Mesenchymal stem cell (in vitro differentiated cells and primary cell): ENCODE measurements at places on chromosomes 4 and X.
A peak's percentile ranks its signal among the peaks of the same experiment; 100 is the strongest.

DNA sequence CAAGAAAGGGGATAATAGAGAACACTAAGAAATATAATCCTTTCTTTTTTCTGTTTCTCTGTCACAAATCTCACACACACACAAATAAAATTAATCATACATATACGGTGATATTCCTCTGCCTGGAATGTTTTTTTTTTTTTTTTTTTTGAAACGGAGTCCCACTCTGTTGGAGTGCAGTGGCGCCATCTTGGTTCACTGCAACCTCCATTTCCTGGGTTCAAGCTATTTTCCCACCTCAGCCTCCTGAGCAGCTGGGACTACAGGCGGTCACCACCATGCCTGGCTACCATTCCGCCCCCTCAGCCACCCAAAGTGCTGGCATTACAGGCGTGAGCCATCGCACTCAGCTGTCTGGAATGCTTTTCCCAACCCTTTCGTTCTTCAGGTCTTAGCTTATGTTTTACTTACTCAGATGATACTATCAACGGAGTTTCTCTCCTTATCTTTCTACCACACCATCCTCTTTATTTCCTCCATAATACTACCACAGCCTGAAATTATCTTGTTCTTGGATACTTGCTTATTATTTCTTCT is 69.3 kb downstream of the ANKRD17 start:
- DNase-seq, result no peak

DNA sequence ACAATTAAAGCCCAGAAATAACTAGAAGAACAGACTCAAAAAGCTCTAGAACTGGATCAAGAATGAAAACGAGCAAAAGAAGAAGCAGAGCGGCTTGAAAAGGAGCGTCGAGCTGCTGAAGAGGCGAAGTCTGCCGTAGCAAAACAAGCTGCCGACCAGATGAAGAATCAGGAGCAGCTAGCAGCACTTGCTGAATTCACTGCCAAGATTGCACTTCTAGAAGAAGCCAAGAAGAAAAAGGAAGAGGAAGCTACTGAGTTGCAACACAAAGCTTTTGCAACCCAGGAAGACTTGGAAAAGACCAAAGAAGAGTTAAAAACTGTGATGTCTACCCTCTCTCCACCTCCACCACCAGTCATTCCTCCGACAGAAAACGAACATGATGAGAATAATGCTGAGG is 56.1 kb upstream of the PPP4R3C start:
- DNase-seq, result no peak

- no peak for DNase-seq
Observed at GRCh38 chr4:159414305-159414704, 311.4 kb downstream of the RAPGEF2 start.

- DNase-seq, result peak; percentile 37
Observed at GRCh38 chr4:149896432-149896831, 80.8 kb upstream of the IQCM start.

DNA sequence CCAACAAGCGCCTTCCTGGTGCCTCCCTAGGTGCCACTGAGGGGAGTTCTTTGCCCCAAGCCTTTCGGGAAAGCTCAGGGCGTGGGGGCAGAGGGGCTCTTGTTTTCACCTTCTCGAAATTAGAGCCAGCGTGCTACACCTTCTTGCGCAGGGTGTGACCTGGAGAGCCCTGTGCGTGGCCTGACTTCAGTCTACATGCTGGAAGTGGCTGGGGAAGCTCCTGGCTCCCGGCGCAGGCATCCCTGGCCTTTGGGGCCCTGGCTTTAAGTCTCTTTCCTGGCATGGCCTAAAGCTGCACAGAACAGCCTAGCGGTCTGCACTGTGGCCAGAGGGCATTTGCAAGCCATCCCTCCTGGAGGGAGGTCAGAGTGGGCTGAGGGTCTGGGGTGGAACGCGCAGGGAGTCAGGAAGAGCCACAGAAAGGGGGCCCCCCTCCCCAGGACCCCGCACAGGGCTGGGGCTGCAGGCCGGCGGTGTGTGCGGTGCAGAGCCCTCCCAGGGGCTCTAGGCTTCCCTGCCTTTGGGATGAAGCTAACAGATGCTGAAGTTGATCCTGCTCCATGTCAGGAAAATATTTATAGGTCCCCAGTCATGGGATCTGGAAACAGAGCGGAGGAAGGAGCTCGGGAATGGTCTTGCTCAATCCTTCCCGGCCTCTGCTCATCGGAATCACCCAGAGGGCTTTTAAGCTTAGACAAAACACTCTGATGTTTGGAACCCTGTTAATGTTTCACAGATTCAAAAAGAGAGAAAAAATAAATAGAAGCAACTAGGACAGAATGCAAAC is 781 bp upstream of the SPON2 start:
- DNase-seq, result peak; percentile 98

DNA sequence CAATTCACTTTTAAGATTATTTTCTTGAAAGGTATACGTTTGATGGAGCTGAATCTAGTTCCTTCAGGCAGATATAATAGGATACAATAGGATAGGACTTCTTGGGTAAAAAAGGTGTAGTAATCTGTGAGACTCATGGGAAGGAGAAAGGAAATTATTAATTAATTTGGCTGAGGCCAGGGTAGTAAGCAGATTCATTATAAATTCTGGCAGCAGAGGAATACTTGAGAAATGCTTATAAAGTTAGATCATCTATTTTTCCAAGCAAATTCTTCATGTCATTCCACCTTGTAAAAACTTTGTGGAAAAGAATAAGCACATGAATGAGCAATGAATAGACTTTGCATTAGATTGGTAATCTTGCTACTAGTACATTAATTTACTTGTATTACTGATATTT is 46.9 kb downstream of the GYPE start:
- DNase-seq, result no peak

- no peak for DNase-seq
Observed at GRCh38 chr4:119139822-119140252, 4.2 kb downstream of the MYOZ2 start.

DNA sequence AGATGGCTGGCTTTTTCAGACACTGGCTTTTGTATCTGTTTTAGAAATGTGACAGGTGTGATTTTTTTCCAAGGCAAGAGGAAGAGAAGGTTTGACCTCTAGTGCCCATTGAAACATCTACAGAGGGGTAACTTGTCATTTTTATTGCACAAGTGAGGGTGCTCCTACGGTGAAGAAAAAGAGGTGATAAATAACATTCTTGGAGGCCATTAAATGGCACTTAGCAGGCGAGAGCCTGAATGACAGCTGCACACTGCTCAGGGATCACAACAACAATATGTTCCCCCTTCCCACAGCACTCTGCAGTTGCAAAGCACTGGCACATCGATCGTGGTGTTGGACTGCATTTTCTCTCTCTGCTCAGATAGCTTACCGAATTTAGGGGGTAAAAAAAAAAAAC is 22.9 kb downstream of the FAM184B start:
- no peak for DNase-seq

GRCh38 chr4:100118181-100118580 is 72.1 kb downstream of the DDIT4L start:
- no peak for DNase-seq

DNA sequence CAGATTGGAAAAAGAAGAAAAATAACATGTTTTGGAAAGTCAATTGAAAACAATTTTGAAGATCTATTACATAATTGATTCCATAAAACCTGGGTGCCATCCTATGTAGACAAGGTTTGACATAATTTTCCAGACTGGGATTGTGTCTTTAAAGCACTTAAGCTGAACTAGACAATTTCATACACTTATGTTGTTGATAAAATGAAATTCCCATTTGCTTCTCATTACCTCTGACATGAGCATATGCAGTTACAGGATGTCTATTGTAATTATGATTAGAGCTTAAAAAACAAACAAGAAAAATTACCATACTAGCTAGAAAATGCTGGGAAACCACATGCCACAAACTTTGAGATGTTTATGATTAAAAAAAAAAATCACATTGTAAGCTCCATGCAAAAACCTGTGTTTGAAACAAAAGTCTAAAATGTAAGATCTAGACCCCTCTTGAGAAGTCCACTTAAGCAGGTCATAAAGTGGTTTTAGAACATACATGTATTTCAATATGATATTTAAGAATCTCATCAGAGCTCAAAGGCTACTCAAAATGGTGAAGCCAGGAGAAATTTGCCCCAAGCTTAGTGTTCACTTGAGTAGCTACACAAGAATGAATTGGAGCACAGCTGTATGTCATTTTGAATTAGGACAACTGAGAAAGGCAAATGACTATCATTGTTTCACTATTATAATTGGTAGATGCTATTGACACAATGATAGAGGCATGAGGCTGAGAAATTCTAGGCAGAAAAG is 181.1 kb upstream of the PABPC4L start:
- DNase-seq, result no peak

DNA sequence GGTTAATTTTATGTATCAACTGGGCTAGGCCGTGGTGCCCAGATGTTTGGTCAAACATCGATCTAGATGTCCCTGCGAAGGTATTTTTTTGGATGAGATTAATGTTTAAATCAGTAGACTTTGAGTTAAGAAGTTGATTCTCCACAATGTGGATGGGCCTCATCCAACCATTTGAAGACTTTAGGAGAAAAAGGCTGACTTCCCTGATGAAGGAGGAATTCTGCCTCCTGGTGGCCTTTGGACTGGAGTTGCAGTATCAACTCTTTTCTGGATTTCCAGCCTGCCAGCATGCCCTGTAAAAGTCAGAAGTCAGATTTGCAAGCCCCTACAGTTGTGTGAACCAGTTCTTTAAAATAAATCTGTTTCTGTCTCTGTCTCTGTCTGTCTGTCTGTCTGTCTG is 91.4 kb downstream of the STK32B start:
- peak; percentile 47 for DNase-seq

DNA sequence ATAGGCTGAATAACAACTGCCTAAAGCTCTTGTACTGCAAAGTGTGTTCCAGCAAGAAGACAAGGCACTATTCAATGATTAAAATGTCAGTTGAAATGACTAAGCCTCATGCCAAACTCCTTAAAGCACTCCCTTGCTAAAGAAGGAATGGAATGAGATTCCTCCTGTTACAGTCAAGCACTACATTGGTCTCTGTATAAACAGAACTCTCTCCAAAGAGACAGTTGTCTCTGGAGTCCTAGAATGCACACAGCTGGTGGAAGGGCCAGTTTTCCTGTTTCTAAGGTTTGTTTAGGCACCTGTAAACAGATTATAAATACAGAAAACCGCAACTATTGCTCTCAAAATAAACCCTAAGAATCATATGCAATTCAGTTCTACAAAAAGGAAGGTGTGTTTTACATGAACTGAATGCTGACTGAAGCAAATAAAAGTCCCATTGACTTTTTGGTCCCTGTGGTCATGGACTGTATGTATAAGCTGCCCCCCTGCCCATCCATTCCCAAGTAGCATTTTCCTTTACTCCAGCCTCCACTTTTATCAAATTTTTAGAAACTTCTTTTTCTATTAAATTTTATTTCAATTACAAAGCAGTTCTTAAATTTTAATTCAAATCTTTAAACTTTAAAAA is 47.0 kb downstream of the FAT1 start:
- peak; percentile 94 for DNase-seq

DNA sequence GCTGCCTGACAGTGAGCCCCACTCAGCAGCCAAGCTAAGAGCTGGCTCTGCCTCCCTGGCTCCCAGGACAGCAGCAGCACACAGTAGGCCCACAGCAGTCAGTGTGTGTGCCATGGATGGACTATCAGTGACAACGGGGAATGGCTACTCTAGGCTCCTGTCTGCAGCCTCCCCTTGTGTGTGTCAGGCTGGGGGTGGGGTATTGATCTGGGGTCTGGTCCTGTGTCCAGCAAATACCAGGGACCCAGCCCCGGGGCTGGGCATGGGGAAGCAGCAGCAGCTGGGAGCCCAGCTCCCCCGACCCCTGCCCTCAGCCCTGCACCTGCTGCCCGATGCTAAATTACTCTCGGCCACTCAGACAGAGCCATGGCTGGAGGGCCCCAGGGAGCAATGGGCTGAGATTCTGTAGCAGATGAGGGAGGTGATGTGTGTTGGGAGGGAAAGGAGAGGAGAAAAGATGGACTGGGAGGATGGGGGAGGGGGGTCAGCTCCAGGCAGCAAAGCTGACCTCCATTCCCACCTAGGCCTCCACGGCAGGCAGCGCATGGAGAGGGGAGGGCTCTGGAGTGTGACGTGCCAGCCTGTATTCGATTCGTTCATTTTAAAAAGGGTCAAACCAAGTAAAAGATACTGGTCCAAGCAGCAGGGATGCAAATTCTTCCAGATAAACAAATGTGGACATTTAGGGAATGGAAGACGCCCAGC is 61.3 kb upstream of the CRMP1 start:
- DNase-seq, result no peak

DNA sequence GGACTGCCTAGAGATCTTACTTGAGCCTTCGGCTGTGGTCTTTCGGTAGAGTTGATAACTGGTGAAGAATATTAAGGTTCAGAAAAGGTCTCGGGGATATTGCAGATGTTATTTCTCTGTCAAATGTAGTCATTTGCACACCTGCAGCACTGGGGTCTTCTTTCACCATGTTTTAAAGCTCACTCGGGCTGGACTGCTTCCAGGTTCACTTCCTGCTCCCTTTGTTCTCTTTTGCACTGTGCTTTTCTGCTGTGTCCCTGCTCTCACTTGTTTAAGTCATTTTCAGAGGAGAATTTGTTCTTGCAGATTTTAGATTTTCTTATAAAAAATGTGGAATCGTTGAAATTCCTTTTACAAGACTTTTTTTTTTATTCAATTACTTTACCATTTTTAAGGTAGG is 68.5 kb downstream of the BMPR1B start:
- DNase-seq, result no peak

DNA sequence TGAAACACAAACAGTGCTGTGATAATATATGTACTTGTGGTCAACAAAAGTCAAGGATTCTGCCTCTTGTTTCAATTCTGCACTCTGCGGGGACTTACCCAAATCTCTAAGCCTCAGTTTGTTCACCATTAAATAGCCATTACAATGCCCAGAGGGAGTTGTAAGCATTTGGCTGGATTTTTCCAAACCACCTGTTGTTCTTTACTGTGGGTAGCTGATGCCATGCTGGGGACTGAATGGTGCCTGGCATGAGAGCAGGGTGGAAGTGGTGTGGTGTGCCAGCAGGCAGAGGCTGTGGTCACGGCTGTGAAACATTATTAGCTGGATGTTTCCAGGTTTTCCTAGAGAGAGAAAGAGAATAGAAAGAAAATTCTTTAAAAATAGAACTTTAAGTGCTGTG is 60.7 kb upstream of the PAK3 start:
- DNase-seq, result no peak

- DNase-seq, result no peak
Observed at GRCh38 chr4:42344309-42344708, 53.0 kb upstream of the SHISA3 start.

DNA sequence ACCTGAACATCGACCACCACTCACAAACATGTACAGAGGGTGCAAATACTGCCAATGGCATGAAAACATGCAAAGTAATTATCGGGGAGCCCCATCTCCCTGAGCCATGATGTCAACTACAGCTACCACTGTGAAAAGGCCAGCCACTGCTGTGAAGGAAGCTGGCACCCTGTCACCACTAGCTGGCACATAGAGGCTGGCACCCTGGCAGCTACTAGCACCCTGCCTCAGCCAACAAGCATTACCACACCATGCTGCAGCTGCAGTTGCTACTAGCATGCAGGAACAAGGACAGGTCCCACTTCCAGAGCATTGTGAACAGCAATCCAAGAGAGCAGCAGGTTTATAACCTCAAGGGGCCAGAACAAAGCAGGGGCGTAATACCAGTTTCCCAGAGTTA is 81.4 kb downstream of the PRR32 start:
- no peak for DNase-seq

GRCh38 chrX:54921427-54922021 is 900 bp downstream of the TRO start:
- DNase-seq, result peak; percentile 74

- no peak for DNase-seq
Observed at GRCh38 chr4:19135895-19136633, 1114.5 kb upstream of the LCORL start.
